HT-29 (cell line): ENCODE measurements at places on chromosomes 3 and 15. TPM values are rescaled to one million over a fixed set of nuclear protein-coding genes. Genes with fewer than 3 reads are reported as not detected.

The WHAMM gene
- total RNA-seq: 5.2 and 6.4 TPM in 2 replicates

The MRPS11 gene
- 92.3 and 122 TPM in 2 replicates for total RNA-seq

The CD200 gene
- total RNA-seq: 0.39 and 0.71 TPM in 2 replicates

The LRRC31 gene
- 0.29 and 0.48 TPM in 2 replicates for total RNA-seq

The CLDND1 gene
- total RNA-seq: 25.1 and 31.5 TPM in 2 replicates

The KBTBD13 gene
- not detected in 2 replicates for total RNA-seq

The CRYGS gene
- 0.28 and 0.86 TPM in 2 replicates for total RNA-seq

The MYH15 gene
- 0.31 TPM in 1 of 2 replicates, not detected in the other for total RNA-seq

The DAZL gene
- total RNA-seq: not detected in 2 replicates

The GPR15 gene
- not detected in 2 replicates for total RNA-seq

GRCh38 chr3:69305011-69305410 is 80.9 kb downstream of the FRMD4B start:
- peak; percentile 35 for DNase-seq

DNA sequence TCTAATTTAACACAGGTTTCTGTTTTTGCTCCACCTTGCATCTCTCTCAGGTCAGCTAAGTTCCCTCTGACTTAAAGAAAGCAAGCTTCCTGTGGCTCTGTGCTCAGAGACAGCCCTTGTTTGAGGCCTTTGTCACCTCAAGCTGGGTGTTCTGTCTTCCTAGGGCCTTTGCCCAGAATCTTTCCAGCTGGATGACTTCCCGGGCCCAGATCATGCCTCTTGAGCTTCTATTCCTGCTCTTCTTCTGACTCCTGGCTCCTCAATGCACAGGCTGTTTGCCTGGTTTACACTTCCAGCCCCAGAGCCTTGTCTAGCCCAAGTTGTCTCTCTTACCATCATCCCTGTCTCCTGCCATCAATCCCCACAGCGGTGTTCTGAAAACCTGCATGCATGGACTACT is 300.6 kb downstream of the VPS13C start:
- no peak for DNase-seq

DNA sequence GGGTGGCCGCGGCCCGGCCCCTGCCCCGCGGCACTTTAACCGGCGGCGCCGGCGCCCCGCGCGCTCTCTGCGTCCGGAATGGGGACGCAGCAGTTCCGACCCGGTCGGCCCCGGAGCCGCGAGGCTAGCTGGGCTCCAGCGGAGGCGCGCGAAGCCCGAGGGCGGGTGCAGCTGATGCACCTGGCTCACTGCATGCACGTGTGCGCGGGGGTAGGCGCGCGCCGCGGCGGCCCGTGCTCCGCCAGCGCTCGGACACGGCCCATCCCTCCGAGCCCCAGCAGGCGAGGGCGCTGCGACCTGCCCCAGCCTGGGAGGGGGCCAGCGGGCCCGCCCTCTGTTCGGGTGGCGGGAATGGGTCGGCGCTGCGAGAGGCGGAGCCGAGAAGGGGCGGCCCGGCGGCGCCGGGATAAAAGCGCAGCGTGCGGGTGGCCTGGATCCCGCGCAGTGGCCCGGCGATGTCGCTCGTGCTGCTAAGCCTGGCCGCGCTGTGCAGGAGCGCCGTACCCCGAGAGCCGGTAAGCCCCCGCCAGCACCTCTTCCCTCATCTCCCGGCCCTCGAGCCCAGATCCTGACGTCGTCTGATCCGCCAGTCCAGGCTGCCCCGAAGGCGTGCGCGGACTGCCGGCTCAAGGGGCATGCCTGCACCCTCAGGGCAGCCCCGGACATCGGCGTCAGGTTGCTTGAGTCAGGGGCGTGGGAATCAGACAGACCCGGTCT is at the start of the genes CHDH and IL17RB:
Gene CHDH, minus strand, starts transcription at position 286 of the 717 bp plus-strand sequence. CDS start 22,411 bp downstream, outside the sequence.
Gene IL17RB, plus strand, starts transcription at position 435 of the 717 bp plus-strand sequence. Its CDS starts 21 bp downstream, at position 456.
- DNase-seq: peak; percentile 65

GRCh38 chr15:29024662-29025061 is 138.9 kb downstream of the APBA2 start:
- DNase-seq: no peak

GRCh38 chr3:51500632-51501131 is 867 bp upstream of the DCAF1 start:
- no peak for DNase-seq
